ENCODE measurements at places on chromosomes 11 and 22.

GRCh38 chr11:132114185-132114584 is 743.8 kb downstream of the NTM start:
- DNase-seq, result no peak

GRCh38 chr22:21867528-21868266 is at the start of gene MAPK1:
MAPK1 (minus strand) TSS chr22:21867645; CDS start chr22:21867440, 205 bp downstream.
- DNase-seq, result peak; percentile 91

- no peak for DNase-seq
Observed at GRCh38 chr22:35315141-35315854, 15.6 kb downstream of the TOM1 start.

- no peak for DNase-seq
Observed at GRCh38 chr11:125351033-125351867, 144.8 kb downstream of the FEZ1 start.

DNA sequence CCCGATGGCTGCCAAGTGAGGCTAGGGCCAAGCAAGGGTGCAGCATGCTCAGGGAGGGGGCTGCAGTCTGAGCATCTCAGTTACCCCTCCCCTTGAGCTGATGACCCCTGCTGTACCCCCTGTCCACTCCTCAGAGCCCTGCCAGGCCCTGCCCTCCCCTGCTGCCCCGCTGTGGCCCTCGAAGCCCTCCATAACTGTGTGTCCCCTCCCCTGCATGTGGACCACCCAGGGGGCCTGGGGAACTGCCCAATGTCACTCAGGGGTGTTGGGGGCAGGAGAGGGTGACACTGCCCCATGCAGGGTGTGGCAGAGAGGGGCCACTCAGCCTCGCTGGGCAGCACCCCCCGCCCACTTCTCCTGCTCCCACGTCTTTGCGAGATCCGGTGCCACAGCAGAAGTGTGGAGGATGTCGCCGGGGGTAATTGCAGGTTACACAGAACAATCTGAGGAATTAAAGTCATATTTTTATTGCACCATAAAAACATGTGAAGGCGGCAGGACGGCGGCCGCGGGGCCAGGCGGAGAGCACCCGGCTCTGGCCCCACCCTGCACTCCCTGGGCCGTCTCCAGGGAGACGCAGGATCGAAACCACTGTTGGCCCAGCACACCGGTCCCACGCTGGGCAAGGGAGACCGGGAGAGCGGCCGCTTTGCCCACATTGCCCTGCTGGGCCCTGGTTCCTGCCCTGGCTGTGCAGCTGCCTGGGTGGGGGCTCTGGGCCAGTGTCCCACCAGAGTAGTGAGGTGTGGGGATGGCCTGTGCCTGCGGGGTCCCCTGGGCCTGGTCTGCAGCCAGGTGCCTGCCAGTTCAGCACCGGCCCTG is 18.7 kb upstream of the GNB1L start:
- DNase-seq, result no peak

GRCh38 chr11:126268708-126269579 is at the start of the genes FOXRED1 and SRPRA:
FOXRED1 (plus strand) TSS chr11:126269154; CDS start chr11:126269207, 53 bp downstream.
SRPRA (minus strand) TSS chr11:126268895; CDS start chr11:126268804, 91 bp downstream.
- DNase-seq, result peak; percentile 100

- no peak for DNase-seq
Observed at GRCh38 chr22:38305471-38306448, 11.5 kb downstream of the CSNK1E start.

DNA sequence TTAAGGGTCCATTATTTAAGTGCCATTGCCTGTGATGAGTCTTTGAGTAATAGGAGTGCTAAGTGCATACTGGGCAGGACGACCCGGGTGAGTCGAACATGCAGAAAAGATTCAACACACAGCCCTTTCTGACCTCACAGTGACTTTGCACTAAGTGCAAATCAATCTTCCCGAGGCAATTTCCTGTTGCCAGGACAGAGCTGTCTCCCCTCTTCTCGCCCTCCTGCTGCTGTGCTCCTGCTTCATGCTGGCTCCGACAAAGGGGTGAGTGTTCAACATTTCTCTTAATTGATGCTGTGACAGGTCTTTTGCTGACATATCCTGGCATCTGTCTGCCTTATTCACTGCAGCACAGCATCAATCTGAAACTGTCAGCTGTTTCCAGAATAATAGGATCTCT is 42.0 kb downstream of the MCHR1 start:
- DNase-seq, result no peak

DNA sequence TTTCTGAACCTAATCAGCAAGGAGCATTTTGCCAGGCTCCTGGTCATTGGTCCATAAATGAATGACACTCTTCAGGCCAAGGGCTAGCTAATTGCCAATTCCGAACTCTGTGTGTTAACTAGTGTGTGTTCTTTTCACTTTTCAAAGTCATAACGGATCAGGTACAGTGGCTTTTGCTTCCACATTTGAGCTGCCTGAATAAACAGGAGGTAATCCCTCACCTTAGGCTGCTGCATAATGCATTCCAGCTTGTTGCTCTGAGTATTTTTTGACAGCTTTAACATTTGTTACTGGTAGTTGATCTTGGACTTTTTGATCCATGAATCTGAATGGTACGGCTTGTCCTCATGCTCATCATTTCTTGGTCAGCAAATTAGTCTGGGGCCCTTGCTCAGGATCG is 485.1 kb downstream of the CNTN5 start:
- DNase-seq, result no peak

GRCh38 chr11:44747316-44747715 is 20.6 kb downstream of the TSPAN18 start:
- DNase-seq, result no peak

- DNase-seq, result no peak
Observed at GRCh38 chr22:20542736-20543135, 35.3 kb downstream of the MED15 start.

GRCh38 chr11:57131080-57131790 is 50.5 kb upstream of the LRRC55 start:
- no peak for DNase-seq

DNA sequence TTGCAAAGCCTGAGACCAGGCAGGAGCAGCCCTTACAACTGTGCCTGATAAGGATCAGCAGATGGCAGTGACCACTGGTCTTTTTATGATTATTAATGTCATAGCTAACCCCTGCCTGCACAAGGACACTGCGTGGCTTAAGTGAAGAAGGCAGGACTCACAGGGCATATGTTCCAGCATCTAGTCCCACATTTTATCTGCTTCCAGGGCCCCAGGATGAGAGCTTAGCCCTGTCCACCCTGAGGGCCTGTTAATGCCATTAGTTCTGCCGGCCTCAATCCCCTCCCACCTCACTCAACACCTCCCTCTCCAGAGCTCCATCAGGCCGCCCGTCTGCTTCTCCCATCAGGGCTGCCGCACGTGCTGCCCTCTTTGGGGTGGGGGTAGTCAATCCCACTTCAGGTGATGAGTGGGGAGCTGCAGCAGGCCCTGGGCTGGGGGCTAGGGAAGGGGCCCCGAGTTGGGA is 33.1 kb upstream of the TSPAN18 start:
- DNase-seq, result no peak

DNA sequence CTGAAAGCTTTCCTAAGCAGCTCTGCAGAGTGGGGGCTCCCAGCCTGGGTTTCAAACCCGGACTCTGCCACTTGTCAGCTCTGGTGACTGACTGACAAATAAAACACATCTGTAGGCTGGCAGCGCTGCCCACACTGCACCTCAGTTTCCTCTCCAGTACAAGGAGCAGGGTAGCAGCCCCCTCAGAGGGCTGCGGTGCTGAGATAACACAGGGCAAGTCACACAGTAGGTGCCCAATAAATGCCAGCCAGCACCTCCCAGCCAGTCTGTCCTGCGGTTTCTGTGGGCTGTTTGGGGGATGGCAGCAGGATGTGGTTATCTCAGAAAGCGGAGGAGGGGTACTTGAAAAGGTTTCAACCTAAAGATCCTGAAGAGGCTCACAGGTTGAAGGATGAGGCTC is 1.5 kb downstream of the SYT12 start:
- DNase-seq, result peak; percentile 45

DNA sequence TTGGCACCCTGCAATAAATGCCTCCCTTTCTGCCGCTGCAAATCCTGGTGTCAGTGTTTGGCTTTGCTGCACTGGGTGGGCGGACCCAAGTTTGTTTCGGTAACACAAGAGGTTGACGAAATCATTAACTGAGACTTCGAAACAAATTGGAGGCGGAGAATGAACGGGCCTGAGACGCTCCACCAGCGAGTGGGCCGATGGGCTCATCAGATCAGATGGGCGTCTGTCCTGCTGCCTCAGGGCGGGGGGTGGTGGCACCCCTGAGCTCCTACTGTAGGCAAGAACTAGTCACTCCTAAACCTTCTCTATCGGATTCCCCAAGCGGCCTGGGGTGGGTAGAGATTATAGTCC is 918 bp upstream of the CAPN5 start:
- no peak for DNase-seq

DNA sequence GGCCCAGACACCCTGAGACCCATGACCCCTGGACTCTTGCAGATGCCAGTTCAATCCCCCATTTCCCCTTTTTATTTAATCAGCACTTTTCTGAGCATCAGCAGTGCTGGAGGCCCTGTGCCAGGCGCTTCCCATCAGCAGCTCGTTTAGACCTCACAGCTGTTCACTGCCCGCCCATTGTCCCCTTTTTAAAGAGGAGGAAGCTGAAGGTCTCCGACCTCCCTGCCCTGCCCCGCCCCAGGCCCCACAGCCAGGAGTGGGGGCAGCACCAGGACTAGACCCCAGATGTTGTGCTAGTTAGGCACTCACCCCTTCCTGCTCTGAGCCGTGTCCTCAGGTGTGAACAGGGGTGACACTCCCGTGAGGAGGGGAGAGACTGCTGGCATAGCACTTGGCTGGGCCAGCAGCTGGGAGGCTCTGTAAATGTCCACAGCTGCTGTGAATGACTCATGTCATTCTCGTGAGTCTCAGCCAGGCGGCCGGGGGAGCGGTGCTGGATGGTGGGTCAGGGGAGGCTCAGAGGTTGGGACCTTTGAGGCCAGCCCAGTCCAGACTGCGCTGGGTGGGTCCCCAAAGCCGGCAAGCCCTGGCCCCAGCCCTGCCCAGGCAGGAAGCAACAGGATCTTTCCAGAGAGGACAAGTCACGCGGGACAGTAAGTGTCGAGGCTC is 19.9 kb downstream of the EMID1 start:
- DNase-seq, result no peak

DNA sequence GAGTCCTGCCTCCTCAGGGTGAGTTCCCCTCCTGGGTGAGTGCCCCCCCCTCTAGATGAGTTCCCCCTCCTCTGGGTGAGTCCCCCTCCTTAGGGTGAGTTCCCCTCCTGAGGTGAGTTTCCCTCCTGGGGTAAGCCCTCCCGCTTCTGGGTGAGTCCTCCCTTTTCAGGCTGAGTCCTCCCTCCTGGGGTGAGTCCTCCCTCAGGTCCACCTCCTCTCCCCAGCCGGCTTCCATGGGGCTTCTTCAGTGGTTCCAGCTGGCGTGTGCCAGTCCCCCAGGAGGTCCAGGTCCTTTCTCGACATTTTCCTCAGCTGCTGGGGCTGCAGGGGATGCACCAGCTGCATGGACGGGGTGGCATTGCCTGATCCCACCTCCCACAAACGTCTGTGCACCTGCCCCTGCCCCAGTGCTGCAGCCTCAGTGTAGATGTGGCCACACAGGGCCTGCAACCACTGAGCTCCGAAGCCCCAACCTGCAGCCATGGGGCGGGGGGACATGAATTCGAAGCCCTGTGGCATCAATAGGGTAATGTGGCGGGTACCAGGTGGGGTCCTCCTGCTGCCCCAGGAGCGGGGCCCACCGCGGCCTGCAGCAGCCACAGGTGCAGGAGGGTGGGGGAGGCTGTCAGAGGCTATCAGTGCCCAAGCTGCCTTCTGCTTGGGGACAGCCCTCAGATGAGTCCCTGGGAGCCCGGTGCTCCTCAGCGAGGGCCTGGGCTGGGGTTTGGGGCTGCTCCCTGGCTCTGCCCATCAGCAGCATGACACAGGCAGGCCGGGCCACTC is 101.3 kb upstream of the FGF3 start:
- DNase-seq, result no peak
